Activated naive CD4-positive, alpha-beta T cell treated with anti-CD3 and anti-CD28 coated beads for 36 hours (primary cell): ENCODE measurements at places on chromosomes 1 and 21.

DNA sequence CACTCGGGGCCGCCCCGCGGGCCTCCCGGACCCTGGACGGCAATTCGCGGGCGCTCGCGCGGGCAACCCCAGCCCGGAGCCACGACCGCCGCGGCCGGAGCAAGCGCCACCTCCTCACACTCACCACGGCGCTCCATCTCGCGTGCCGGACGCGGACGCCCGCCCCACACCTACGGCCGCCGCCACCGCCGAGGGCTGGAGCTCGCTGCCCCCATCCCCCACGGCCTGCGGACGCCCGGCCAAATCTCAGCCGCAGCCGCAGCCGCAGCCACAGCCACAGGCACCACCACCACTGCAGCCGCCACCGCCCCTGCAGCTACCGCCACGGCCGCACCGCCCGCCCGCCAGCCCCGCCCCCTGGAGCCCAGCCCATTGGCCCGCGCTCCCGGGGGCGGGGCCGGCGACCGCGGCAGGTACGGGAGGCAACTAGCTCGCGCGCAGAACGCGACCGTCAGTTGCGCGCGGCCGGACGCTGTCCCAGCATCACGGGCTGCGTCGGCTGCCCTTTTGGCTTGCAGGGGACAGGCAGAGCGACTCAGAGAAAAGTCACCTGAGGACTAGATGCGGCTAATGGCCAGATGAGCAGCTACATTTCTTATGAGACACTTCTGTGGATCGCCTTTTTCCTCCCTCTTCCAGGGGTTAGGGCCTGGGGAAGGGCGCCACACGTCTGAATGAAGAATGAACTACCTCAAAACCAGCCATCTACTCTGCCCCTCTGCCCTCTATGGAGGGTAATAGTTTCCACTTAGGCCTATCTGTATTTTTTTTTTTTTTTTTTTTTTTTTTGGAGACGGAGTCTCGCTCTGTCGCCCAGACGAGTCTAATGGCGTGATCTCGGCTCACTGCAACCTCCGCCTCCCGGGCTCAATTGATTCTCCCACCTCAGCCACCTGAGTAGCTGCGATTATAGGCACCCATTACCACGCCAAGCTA is at the start of gene ARHGAP29:
TSS of gene ARHGAP29 (minus strand) at position 294 of the 936 bp plus-strand sequence. CDS start 5,973 bp downstream, outside the sequence.
- H3K4me1 ChIP-seq: peaks cover 7% of the 10 kb centered on the region
- H3K4me3 ChIP-seq: peak within 1 kb of the TSS; percentile 68
- peak; percentile 67 for DNase-seq
- peaks cover 64% of the 10 kb centered on the region for H3K27me3 ChIP-seq

GRCh38 chr1:53303243-53303642 is 24.6 kb downstream of the LRP8 start:
- H3K4me1 ChIP-seq: no peaks in the 10 kb centered on the region
- H3K27ac ChIP-seq: no peak overlapping the region
- H3K27me3 ChIP-seq: no peaks in the 10 kb centered on the region
- no peak overlapping the region for H3K4me3 ChIP-seq

GRCh38 chr1:27300341-27301051 is 21.5 kb upstream of the TMEM222 start:
- H3K4me1 ChIP-seq: no peaks in the 10 kb centered on the region
- H3K27ac ChIP-seq: no peak overlapping the region
- no peak overlapping the region for H3K4me3 ChIP-seq
- DNase-seq: peak; percentile 84
- peaks cover 5% of the 10 kb centered on the region for H3K36me3 ChIP-seq

- H3K4me1 ChIP-seq: peaks cover 23% of the 10 kb centered on the region
- H3K27ac ChIP-seq: no peak overlapping the region
- H3K36me3 ChIP-seq: no peaks in the 10 kb centered on the region
- peaks cover 20% of the 10 kb centered on the region for H3K27me3 ChIP-seq
- no peak overlapping the region for H3K4me3 ChIP-seq
Measured at GRCh38 chr1:48469616-48470480, 2.2 kb downstream of the SPATA6 start.

DNA sequence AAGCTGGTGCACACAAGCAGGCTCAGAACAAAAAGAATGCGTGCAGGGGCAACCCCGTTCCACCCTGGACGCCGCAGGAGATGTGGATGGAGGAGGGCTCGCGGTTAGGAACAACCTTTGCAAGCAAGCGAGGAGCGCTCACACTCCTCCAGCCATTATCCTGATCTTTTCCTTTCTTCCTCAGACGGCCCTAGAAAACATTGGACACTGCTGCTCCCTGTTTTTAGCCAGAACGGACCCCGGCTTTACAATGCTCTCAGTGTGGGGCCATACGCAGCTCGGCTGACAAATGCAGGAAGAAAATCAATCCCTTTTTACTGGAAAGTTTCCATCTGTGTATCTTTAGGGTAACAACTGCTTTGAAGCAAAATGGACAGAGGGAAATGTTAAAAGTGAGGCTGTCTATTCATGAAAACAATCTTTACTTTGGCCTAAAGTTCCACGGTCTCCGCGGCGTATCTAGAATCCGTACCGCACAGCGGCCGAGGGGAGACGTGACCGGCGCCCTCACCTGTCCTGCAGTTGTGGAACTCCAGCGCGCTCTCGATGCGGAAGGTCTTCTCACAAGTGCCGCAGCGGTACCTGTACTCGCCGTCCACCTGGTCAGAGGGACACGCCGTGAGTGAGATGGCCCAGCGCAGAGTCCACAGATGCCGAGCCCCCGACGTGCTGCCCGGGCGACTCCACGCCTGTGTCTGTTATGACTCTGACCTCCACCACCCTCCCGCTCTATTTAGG is 44.0 kb downstream of the PRDM15 start:
- no peaks in the 10 kb centered on the region for H3K27me3 ChIP-seq
- no peak for DNase-seq
- H3K27ac ChIP-seq: no peak overlapping the region
- no peak overlapping the region for H3K4me3 ChIP-seq
- peaks cover 16% of the 10 kb centered on the region for H3K36me3 ChIP-seq
